ENCODE measurements at places on chromosomes 4 and X. TPM values are rescaled to one million over a fixed set of nuclear protein-coding genes. Genes with fewer than 3 reads are reported as not detected.

GRCh38 chr4:145937971-145938611, 532 bp downstream of the ZNF827 start:
- DNase-seq = peak; percentile 48

GRCh38 chrX:117990438-117990837, 126.2 kb downstream of the KLHL13 start:
- no peak for DNase-seq

GRCh38 chrX:154443992-154444754, at the start of gene FAM50A:
Gene FAM50A, plus strand, starts transcription at chrX:154444141. Its CDS starts 95 bp downstream, at chrX:154444236.
- DNase-seq = peak; percentile 79

DNA sequence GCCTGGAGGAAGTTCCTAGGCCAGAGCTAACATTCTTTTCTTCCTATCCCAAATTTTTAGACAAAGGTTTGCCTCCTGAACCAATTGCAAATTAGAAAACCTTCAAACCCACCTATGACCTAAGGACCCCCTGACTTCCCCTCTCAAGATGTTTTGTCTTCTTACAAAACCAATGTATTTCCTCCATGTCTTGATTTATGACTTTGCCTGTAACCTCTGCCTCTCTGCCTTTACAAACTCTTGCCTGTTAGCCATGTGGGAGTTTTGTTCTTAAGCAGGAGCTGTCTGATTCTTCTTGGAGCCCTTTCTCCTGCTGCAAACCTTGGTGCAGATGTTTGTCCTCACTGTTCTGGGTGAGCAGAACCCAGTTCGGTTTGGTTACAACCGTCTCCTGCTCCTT, 222.3 kb upstream of the BOD1L1 start:
- no peak for DNase-seq

DNA sequence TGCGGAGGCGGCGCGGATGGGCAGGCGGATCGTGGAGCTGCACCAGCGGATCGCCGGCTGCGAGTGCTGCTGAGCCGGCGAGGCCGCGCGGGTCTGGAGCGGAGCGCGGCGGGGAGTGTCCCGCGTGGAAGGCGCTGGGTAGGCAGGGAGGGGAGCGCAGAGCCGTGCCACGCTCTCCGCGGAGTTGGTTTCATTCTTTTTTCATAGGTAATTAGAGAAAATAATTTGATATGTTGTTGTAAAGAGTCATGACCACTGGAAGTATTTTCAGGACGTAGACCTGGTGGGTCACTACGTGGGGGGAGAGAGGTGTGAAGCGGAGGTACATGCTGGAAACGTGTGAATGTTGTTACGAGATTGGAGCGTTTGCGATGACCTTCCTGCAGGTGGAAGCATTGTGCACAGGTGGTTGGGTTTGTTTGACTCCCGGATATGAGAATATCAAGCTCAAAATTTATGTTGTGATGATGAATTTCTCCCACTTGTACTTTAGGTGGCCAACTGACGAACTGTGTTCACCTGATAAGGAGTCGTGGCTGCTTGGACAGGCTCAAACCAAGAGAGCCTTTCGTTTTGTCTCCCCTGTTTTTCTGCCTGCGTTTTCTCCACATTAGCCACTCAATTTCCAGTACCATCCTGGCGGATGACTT, 19.1 kb upstream of the S100P start:
- DNase-seq = peak; percentile 74

- DNase-seq = no peak
Observed at GRCh38 chr4:87882861-87883260, 50.1 kb downstream of the MEPE start.

GRCh38 chr4:139740121-139740520, 74.5 kb downstream of the MGST2 start:
- no peak for DNase-seq

- no peak for DNase-seq
Observed at GRCh38 chr4:76219299-76220055, 5.9 kb upstream of the SCARB2 start.

DNA sequence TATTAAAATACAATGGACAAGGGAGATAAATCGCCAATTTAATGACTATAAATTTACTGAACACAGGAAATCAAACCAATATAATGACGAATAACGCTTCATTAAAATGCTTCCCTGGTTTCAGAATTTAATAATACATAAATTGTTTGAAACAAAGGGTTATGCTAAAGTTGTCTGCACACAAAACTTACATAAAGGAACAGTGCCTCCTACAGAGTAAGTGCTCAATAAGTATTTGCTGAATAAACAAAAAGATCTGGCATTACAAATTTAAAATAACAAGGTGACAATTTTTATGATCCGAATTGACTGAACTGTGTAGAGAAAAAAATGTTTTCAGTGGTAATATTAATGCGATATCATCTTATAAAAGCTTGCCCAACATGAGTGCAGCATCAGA, 69.6 kb downstream of the NOCT start:
- no peak for DNase-seq

DNA sequence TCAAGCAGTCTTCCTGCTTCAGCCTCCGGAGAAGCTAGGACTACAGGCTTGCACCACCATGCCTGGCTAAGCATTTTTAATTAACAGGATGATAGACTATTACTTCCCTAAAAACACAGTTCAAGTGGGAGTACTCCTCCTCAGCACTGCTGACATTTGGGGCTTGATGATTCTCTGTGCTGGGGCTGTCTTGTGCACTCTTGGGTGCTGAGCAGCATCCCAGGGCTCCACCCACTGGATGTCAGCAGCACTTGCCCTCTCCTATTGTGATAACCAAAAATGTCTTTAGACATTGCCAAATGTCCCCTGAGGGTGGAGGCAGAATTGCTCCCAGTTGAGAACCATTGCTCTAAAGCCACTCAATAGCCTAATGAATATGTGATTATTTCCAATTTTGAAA, 60.4 kb downstream of the CLCN4 start:
- DNase-seq = no peak

DNA sequence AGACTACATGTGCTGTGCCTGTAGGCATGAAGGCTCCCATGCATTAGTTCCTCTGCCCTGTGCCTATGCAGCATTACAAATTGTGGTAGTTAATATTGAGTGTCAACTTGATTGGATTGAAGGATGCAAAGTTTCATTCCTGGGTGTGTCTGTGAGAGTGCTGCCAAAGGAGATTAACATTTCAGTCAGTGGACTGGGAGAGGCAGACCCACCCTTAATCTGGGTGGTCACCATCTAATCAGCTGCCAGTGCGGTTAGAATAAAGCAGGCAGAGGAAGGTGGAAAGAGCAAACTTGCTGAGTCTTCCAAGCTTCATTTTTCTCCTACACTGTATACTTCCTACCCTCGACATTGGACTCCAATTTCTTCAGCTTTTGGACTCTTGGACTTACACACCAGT, 460.2 kb upstream of the SMIM31 start:
- DNase-seq = no peak

DNA sequence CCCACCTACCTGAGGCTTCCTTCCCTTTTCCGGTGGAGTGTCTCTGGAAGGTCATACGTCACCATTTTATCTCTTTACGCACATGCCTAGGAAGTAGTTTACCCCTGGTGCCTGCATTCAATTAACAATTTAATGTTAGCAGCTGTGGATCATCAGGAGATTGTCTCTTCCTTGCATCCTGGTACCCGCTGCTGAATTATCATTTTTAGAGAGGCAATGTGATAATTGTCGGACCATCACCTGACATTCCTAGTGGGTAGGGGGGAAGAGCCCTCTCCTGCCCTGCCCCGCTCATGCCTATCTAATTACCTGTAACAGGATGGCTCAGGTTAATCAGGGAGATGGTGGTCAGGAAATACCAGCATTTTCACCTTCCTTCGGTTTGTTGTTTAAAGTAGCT, 863.6 kb downstream of the RPA4 start:
- DNase-seq = no peak

- DNase-seq = no peak
Observed at GRCh38 chr4:108210989-108211835, 42.5 kb upstream of the LEF1 start.

Gene TIMM17B
- total RNA-seq = 73.6 TPM

Gene RBM47
- 10.9 TPM for total RNA-seq

Gene UGT2B10
- not detected for total RNA-seq

Gene HSFX3
- total RNA-seq = not detected

Gene SPIN2A
- total RNA-seq = 0.72 TPM

Gene TMPRSS11A
- total RNA-seq = not detected

Gene ZCCHC18
- 1.4 TPM for total RNA-seq

Data from activated T-cell treated with anti-CD3 and anti-CD28 coated beads, Interleukin-2, amount 50 U/mL, for 72 hours (primary cell).